Tibial artery (tissue), 4 donors: ENCODE measurements at places on chromosomes 13 and 19.

DNA sequence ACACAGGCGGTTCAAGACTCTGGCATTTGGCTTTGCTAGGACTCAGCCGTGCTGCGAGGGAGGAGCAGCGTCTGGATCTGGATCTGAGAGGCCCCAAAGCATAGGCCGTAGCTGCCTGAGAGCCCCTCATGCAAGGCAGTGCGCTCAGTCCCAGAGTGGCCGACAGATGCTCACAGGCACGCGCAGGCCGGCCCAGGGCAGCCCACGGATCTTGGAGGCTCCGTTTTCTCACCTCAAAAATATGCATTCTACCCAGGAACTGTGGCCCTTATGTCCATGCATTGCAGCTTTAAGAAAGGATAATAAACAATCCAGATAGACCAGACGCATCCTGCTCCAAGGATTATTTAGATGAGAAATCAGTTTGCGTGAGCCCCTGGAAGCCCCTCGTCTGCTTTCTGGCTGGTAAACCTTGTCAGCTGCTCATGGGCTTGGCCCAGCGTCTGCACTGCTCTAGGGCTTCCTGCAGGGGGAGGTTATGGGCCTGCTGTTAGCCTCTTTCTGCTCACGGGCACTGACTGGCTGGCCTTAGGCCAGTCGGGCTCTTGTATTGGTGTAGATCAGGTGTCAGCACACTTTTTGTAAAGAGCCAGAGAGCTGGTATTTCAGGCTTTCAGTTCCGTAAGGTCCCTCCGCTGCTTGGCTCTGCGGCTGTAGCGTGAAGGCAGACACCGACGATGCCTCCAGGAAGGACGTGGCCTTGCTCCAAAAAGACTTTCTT is 24.2 kb downstream of the TEX29 start:
- no peaks in the 10 kb centered on the region for H3K27me3 ChIP-seq
- no peaks in the 10 kb centered on the region for H3K4me1 ChIP-seq
- DNase-seq: no peak
- H3K27ac ChIP-seq: no peak overlapping the region
- H3K4me3 ChIP-seq: no peak overlapping the region

GRCh38 chr19:48991873-48992580 is 1.1 kb downstream of the GYS1 start:
- peaks cover 17% of the 10 kb centered on the region for H3K36me3 ChIP-seq
- H3K4me1 ChIP-seq: peaks cover 28% of the 10 kb centered on the region
- no peaks in the 10 kb centered on the region for H3K27me3 ChIP-seq
- peak overlapping the region; percentile 97 for H3K4me3 ChIP-seq
- H3K27ac ChIP-seq: peak overlapping the region; percentile 98
- peak; percentile 85 for DNase-seq

- H3K4me1 ChIP-seq: no peaks in the 10 kb centered on the region
- no peak for DNase-seq
- H3K27ac ChIP-seq: no peak overlapping the region
Measured at GRCh38 chr13:37102896-37103295, 2.6 kb downstream of the CSNK1A1L start.

DNA sequence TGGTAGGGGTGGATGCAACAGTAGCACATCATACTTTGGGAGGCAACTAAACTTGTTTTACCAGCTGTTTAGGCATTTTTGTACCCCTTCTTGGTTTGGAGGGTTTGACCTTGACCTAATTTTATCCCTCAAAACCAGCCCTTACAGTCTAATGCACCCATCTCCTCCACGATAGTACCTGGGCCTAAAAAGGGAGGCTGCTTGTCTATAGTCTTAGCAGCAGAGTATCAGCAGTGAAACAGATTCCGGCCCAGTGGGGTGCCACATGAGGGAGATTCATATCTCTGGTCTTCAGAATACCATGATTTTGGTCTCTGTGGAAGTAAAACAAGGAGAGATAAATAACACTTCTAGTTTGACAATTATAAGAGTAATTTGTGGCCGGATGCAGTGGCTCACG is 39.5 kb upstream of the ATP12A start:
- H3K27me3 ChIP-seq: peaks cover 9% of the 10 kb centered on the region
- DNase-seq: no peak
- no peaks in the 10 kb centered on the region for H3K36me3 ChIP-seq

DNA sequence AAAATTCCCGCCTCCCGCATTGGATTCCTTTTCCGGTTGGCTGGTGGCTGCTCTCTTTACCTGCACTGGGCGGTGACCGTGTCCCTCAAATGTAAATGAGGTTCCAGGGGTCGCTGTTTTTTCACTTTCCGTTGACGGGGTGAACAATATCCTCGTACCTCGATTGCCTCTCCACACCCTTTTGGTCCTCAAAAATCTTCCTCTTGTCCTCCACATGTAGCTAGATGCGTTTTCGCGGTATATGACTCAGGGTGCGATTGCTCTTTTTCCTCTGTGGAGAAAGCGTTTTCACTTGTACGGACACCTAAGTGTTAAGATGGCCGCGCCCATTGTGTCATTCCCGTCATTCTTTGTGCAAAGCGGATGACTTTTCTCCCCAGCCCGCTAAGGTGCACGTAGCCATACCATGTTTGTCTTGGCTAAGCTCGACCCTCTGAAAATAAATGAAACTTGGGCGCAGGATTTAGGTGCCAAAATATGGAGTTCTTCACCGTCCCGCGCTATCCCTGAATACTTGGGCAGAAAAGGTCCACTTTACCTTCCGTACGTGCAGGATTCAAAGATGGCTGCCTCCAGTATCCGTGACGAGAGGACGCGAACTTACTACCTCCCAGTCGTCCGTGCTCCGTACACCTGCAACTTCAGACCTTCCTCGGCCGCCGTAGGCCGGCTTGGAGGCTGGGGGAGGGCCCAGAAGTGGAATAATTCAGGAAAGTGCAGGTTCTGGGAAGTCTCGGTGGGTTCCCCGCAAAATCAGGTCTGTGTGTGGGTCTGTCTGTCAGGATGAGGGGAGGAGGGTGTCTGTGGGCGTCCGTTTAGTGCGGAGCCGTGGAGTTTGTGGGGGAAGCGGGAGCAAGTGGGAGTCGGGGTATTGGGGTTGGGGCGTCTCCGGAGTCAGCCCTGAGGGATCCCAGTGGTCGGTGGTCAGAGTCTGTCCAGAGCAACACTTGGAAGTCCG is at the start of gene ZNF613:
Gene ZNF613, plus strand, starts transcription at position 689 of the 958 bp plus-strand sequence. CDS start 8,749 bp downstream, outside the sequence.
- peak within 1 kb of the TSS; percentile 86 for H3K4me3 ChIP-seq
- peaks cover 10% of the 10 kb centered on the region for H3K4me1 ChIP-seq
- H3K27me3 ChIP-seq: no peaks in the 10 kb centered on the region
- peak; percentile 92 for DNase-seq
- H3K27ac ChIP-seq: peak within 1 kb of the TSS; percentile 75

DNA sequence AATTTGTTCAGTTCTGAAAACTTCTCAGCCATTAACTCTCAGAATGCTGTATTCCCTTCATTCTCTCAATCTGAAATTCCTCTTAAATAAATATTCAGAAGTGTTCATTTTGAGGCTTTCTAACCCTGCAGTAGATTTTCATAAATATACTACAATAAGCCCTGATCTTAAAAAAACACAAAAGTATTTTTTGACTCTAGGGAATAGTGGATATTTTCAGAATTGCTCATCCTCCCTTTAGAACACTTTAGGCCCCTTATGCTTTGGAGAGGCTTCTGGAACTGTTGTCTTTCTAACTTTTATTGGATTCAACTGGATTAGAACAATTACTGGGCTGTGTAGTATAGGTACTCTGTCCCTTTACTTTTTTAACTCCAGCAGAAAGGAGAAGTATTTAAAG is 1662.6 kb upstream of the MIR17HG start:
- DNase-seq: no peak
- no peak overlapping the region for H3K4me3 ChIP-seq
- H3K36me3 ChIP-seq: no peaks in the 10 kb centered on the region

GRCh38 chr13:95463531-95463930 is 89.0 kb upstream of the CLDN10 start:
- no peaks in the 10 kb centered on the region for H3K36me3 ChIP-seq
- H3K27me3 ChIP-seq: no peaks in the 10 kb centered on the region
- no peaks in the 10 kb centered on the region for H3K4me1 ChIP-seq
- DNase-seq: no peak
- H3K27ac ChIP-seq: no peak overlapping the region

GRCh38 chr13:25112695-25113255 is 16.8 kb downstream of the PABPC3 start:
- DNase-seq: no peak
- H3K4me1 ChIP-seq: no peaks in the 10 kb centered on the region
- no peak overlapping the region for H3K27ac ChIP-seq

DNA sequence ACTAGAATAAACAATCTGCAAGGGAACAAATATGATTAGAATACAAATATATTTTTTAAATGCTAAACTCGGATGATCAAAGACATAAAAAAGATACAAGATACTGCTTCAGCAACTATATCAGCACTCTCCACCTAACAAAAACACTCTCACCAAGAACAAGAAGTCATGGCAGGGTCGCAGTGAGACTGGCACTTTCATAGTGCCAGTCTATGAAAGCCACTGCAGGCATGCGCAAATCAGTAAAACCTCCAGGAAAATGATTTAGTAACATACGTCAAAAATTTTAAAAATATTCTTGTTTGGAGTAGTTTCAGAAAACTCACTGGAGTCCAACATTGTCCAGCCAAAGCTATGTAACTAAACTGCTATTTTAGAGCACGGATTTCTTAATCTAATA is 295.9 kb downstream of the DIAPH3 start:
- peak; percentile 65 for DNase-seq
- H3K27me3 ChIP-seq: no peaks in the 10 kb centered on the region
- H3K36me3 ChIP-seq: no peaks in the 10 kb centered on the region
- peak overlapping the region; percentile 42 for H3K27ac ChIP-seq
- H3K4me1 ChIP-seq: no peaks in the 10 kb centered on the region

DNA sequence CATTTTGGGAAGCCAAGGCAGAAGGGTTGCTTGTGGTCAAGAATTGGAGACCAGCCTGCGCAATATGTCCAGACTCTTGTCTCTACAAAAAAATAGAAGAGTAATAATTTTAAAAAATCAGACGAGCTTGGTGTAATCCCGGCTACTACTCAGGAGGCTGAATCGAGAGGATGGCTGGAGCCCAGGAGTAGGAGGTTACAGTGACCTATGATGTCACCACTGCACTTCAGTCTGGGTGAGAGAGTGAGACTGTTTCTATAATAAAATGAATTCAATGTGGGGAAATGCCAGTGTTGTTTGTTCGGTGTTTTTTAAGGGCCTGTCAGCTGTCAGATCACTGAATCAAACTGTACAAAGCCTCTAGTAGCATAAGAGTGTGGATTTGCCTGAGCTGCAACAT is 1.2 kb upstream of the FBXL3 start:
- H3K4me1 ChIP-seq: peaks cover 7% of the 10 kb centered on the region
- peak overlapping the region; percentile 97 for H3K27ac ChIP-seq
- DNase-seq: peak; percentile 35
- H3K27me3 ChIP-seq: no peaks in the 10 kb centered on the region
- no peaks in the 10 kb centered on the region for H3K36me3 ChIP-seq

DNA sequence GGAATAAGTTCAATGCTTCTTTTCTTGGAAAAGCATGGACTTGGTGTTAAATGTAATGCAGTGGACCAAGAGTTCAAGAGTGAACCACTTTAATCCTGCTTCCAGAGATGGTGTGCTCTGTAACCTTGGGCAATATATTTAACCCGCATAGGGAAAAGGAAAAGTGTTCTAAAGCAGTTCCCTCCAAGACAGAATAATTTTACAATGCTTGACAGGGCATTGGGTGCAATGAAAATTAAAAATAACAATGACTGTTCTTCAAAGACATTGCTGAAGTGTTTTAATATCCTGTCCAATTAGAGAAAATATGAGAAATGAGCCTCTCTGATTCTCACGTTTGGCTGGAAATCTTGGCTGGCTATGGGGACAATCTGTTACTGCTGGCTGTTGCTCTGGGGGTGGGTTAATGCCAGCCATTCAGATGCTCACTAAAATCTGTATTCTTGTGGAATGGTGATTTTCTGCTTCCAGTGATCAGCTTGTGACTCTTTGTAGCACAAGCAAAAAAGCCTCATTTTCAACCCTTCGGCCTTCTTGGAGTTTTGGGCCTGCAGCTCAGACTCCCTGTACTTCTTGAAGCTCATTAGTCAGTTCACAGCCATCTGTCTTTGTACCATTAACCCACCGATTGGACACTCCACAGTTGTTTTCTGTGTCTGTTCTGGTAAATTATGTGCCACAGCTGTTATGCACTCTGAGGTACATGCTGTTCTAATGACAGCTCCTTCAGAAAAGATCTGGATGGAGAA is 310.6 kb downstream of the LMO7 start:
- no peak for DNase-seq
- H3K27ac ChIP-seq: no peak overlapping the region
- H3K4me3 ChIP-seq: no peak overlapping the region
- H3K4me1 ChIP-seq: no peaks in the 10 kb centered on the region

DNA sequence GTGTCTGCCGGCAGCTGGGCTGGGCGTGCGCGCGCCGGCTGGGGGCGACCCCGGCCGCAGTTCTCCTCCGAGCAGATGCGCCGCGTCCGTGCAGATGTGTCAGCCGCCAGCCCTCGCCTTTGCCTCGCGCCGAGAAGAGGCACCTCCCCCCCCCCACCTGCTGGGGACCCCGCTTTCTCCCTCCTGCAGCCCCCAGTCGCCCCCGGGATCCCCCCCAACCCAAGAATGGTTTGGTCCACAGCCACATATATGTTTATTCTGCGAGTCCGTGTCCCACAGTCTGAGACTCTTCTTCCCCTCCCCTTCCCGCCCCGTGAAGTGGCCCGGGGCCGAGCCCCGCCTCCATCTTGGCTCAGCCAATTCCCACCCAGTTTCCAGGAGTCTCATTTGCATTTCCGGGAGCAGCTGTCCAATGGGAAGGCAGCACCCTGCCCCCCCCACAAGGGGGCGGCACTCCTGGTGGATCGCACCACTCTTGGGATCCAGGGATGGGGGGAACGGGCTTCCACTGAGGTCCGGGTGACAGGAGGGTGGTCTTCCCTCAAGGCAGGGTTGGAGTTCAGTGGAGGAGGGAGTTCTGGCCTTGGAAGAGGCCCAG is 8.6 kb downstream of the ISOC2 start:
- H3K4me1 ChIP-seq: peaks cover 22% of the 10 kb centered on the region
- peak; percentile 42 for DNase-seq
- H3K27ac ChIP-seq: no peak overlapping the region
- H3K4me3 ChIP-seq: no peak overlapping the region
- peaks cover 40% of the 10 kb centered on the region for H3K27me3 ChIP-seq
